Esophagus muscularis mucosa (tissue), 4 donors: ENCODE measurements at places on chromosomes 11 and 22. TPM values are rescaled to one million over a fixed set of nuclear protein-coding genes. Genes with fewer than 3 reads are reported as not detected.

GRCh38 chr11:65917434-65918210, 1.2 kb downstream of the C11orf68 start:
- DNase-seq: no peak

GRCh38 chr11:62337303-62338181, at the start of gene ASRGL1:
ASRGL1 (plus strand) TSS chr11:62337448; CDS start chr11:62337978, 530 bp downstream.
- DNase-seq: peak; percentile 94

- DNase-seq: no peak
Measured at GRCh38 chr22:40377931-40378330, 7.5 kb downstream of the SGSM3 start.

DNA sequence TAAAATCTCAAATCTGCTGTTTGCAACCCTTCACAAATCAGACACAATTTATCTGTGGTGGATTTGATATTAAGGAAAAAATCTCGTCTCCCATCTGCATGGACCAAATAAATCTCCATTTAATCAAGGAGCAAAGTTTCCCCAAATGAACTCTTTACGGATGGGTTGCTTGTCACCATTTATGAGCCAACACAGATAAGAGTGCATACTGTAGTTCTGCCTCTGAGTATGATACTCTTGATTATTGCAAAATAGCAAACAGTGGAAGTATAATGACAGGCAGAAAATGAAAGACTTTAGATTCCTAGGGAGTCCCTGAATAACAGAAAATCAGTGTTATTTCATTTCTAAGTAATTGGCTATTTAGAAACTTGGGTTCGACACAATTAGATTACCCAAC, 1395.9 kb downstream of the FAM181B start:
- no peak for DNase-seq

GRCh38 chr11:57667736-57668433, at the start of gene ZDHHC5:
ZDHHC5 (plus strand) TSS chr11:57668114; CDS start chr11:57673091, 4,977 bp downstream.
- peak; percentile 100 for DNase-seq

- no peak for DNase-seq
Measured at GRCh38 chr11:70173018-70173417, 30.1 kb upstream of the FADD start.

GRCh38 chr11:118918128-118918685, 7.5 kb downstream of the BCL9L start:
- DNase-seq: peak; percentile 94

GRCh38 chr22:38258895-38259294, 13.9 kb downstream of the TMEM184B start:
- no peak for DNase-seq

DNA sequence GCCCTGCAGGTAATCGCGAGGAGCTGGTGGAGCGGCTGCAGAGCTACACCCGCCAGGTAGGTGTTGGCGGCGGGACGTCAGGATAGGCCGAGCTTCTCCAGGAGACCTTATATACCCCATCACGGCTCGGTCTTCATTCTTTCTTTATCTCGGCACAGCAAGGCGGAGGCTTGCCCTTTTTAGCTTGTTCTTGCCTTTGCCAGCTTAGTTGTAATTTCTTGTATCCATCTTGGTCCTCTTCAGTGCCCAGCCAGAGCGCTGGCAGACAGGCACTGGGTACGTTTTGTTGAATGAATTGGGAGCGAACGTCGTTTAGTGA, 459 bp downstream of the SF3B2 start:
- DNase-seq: no peak

DNA sequence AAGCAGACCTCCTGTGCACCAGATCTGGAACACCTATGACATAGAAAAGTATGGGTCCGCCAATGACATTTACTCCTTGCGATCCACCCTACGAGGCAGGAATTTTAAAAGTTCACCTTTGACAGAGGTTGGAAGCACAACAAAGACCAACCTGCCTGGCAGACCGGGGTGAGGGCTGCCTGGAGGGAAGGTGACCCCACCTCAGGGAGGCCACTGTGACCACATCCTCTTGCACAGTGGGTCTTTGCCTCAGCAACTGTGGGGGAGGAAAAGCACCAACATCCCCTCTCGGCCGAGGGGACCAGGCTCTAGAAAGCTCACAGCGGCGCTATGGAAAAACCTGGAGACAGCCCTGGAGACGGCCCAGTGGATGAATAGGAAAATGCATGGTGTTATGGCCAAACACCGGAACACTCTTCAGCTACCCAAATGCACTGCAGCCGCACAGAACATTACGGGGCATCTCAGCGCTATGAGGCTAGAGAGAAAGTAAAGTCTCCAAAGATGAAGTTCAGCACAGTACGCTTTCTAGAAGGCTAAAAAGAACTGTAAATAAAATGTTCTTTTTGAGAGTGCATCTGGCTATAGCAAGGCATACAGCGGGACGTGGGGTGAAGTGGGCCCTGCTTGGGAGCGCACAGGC, 1.8 kb upstream of the SHISAL1 start:
- DNase-seq: no peak

DNA sequence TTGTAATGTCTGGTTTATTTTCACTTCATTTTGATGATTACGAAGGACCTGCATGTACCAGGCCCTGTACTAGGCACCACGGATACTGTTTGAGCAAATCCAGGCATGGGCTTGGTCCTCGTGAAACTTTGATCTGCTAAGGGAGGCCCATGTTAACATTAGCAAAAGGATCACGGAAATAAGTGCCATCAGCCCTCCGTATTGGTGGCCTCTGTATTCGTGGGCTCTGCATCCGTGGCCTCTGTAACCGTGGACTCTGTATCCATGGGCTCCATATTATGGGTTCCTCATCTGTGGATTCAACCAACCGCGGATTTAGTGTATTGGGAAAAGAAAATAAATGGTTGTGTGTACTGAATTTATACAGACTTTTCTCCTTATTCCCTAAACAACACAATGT, 8.7 kb downstream of the ARHGAP8 start:
- no peak for DNase-seq

DNA sequence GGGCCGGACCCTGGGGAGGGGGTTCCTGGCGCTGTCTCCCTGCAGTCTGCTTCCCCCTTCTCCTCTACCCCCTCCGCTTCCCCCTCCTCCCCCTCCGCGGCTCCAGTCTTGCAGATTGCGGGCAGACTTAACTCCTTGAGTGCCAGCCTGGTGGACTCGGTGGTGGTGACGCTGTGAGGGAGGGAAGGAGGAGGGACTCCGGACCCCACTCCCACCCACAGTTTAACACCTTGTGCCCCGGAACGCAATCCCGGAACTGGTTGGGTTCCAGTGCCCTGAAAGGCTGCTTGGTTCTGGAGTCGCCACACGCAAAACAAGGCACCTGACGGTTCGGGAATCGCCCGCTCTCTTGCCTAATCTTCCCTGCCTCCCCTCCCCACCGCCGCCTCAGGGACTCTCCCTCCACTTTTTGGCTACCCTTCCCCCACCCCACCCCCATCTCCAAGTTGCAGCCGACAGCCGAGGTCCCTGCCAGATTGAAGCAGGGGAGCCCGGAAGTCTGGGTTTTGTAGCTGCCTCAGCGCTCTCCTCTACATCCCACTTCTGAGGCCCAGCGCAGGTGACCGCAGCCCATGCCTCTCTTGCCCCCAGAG, 3.9 kb upstream of the BCL9L start:
- peak; percentile 96 for DNase-seq

The CATSPERZ gene
- not detected for total RNA-seq

The WT1 gene
- total RNA-seq: 0.42 TPM

The PAMR1 gene
- total RNA-seq: 4.0 TPM

The UBE2L3 gene
- 47.3 TPM for total RNA-seq

The OSBPL5 gene
- 59.6 TPM for total RNA-seq

The AIFM3 gene
- total RNA-seq: 0.92 TPM

The CDC42EP2 gene
- 90.1 TPM for total RNA-seq

The KCNQ1 gene
- 5.9 TPM for total RNA-seq

The SCGB1D2 gene
- total RNA-seq: not detected

The LYVE1 gene
- total RNA-seq: 59.5 TPM

The CCDC73 gene
- not detected for total RNA-seq

The ADSL gene
- total RNA-seq: 74.2 TPM

The LARGE1 gene
- total RNA-seq: 34.5 TPM
